Pulmonary artery endothelial cell (primary cell): ENCODE measurements at places on chromosomes 16 and 17.

DNA sequence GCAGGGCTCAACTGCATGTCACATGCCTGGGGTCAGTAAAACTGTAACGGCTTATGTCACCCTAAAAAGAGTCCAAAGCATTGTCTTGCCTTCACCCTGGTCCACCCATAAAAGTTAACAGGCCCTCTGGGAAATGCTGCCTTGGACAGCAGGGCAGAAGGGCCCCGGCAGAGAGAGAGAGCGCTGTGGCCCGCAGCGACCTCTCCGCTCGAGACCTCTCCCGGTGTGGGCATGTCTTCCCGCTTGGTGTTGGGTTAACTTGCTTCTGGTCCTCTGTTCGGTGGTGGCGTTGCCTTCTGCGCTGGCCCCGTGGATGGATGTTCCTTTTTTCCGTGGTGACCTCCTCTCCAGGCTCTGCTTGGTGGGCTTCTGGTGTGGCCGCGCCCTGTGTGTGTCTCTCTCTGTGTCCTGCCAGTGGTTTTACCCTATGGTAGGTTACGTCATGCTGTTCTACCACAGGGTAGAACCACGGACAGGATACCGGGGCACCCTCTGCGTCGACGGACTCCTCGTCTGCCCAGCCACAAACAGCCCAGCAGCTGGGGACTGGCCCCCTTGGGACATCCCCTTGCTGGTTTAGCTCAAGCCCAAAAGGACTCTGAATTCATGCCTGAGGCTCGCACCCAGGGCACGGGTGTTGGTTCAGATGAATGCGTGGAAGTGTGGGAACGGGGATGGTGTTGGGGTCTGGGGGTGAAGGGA is 18.3 kb upstream of the CLEC18A start:
- no peak for DNase-seq

GRCh38 chr17:8163978-8164814 is 1.4 kb upstream of the VAMP2 start:
- DNase-seq: no peak

- DNase-seq: no peak
These were observed 17.9 kb upstream of the SPN start for GRCh38 chr16:29644973-29645693.

- DNase-seq: no peak
These were observed 12.0 kb upstream of the BCAR1 start for GRCh38 chr16:75263291-75263962.

GRCh38 chr17:72128039-72128438 is 7.2 kb downstream of the SOX9 start:
- DNase-seq: no peak

DNA sequence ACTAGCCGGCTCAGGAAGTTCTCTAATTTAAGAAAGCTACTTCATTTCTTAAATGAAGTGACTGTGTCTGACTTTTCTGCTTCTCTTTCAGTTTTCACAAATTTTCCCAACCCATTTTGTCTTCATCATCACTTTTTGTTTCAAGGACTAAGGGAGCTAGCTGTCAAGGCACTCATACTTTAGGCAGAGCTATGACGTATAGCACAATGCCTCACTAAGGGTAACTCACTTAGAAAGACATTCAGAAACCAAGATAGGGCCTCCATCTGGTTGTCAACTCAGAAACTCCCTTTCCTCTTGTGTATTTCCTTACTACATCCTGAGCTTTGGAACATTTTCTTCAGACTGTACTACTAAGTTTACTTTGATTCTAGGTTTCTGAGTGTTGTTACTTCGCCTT is 397.9 kb downstream of the TOX3 start:
- no peak for DNase-seq
